SK-N-SH (cell line): ENCODE measurements at places on chromosomes 6 and 20.

DNA sequence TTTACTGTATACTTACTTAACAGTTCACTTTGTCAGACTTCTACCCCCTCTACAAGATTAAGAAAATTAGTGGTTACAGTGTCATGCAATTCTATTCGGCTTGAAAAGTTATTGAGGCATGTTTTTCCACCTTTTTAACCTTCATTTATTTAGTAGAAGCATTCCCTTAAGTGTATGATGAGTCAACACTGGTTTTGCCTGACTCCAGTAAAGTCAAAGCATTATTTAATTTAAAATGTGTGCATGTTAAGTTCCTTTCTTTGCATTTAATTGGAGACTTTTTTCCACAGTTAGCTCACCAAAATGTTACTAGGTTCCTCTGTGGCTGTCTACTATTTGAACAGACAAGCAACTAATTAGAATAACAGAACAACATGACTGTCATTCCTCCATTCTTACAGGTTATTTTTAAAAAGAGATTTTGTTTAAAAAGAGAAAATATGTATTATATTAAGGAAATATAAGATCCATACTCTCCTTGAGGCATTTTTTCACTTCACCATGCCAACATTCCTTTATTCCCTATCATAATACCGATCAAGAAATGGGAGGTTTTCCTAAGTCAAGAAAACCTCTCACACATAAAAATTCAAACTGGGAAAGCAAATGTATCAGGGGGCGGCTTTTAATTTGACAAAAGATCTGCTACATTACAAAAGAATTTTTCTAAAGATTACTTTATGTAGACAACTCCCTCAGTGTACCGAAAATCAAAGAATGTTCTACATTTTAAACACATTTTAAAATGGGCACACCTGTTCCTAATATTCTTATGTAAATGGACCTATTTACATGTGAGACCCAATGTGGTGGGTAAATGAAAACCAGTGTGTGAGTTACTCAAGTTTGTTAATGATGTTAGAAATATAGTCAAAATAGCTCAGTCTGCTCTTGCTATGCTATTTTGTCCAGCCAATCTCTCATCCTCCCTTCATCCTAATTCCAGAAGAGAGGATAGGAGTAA is 361.2 kb downstream of the UTRN start:
- no peak overlapping the region for H3K4me3 ChIP-seq
- no peak overlapping the region; the same call in 1 of the 2 replicates for H3K27ac ChIP-seq
- DNase-seq = no peak
- H3K4me1 ChIP-seq = peaks cover 3% of the 10 kb centered on the region; the same call in 1 of the 2 replicates
- H3K36me3 ChIP-seq = no peaks in the 10 kb centered on the region

GRCh38 chr6:16752206-16752866 is 8.9 kb downstream of the ATXN1 start:
- peak overlapping the region; percentile 94 for H3K27ac ChIP-seq
- peaks cover 50% of the 10 kb centered on the region for H3K4me1 ChIP-seq
- no peaks in the 10 kb centered on the region for H3K27me3 ChIP-seq
- H3K36me3 ChIP-seq = peaks cover 8% of the 10 kb centered on the region; the same call in 1 of the 2 replicates
- no peak overlapping the region for H3K4me3 ChIP-seq

DNA sequence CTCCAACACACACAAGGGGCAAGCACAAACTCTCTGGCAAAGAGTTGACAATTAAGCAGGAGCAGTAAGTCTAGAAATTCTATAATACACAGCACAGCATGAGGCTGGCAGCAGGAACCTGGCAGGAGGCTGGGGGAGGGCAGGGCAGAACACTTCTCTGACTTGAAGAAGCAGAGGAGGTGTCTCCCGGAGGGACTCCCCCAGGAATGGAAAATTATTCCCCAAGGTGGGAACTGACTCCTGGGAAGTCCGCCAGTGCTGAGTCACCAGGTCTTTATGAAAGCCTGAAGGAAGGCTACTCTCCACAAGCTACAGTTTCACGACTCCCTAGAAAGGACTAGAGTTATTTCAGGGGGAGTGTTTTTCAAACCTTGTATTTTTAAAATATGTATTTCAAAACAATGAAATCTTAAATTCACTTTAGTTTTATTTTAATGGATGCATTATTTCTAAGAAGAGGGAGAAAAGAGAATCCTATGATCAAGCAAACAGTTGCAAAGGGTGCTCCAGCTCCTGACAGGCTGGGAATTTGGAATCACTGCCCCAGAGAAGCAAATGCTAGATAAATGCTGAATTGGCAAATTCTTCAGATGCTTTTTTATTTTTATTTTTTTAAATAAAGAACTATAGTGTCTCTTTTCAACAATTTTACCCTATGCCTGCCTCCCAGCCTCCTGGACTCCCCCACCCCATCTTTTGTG is 192.8 kb downstream of the LY86 start:
- no peak overlapping the region for H3K27ac ChIP-seq
- H3K27me3 ChIP-seq = no peaks in the 10 kb centered on the region
- no peak for DNase-seq
- H3K4me1 ChIP-seq = no peaks in the 10 kb centered on the region; the same call in 1 of the 2 replicates
- H3K4me3 ChIP-seq = no peak overlapping the region

DNA sequence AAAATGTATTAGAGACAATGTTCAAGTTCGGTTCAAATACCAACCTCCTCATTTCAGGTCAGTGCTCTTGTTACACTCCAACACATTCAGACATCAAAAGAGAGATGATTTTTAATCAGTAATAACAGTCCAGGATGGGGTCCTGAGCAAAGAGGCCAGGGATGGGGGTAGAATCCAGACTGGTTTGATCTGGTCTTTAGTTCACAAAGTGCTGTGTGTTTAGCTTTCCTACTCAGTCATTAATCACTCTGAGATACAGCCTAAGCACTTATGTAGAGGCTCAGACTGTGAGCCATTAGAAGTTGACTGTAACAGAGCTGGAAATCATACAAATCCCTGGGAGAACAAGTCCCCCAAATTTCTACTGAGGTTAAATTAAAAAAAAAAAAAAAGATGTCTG is 241.6 kb downstream of the PTPRK start:
- no peaks in the 10 kb centered on the region for H3K27me3 ChIP-seq
- no peaks in the 10 kb centered on the region; the same call in 1 of the 2 replicates for H3K4me1 ChIP-seq
- no peak for DNase-seq
- no peaks in the 10 kb centered on the region for H3K36me3 ChIP-seq
- no peak overlapping the region for H3K27ac ChIP-seq

DNA sequence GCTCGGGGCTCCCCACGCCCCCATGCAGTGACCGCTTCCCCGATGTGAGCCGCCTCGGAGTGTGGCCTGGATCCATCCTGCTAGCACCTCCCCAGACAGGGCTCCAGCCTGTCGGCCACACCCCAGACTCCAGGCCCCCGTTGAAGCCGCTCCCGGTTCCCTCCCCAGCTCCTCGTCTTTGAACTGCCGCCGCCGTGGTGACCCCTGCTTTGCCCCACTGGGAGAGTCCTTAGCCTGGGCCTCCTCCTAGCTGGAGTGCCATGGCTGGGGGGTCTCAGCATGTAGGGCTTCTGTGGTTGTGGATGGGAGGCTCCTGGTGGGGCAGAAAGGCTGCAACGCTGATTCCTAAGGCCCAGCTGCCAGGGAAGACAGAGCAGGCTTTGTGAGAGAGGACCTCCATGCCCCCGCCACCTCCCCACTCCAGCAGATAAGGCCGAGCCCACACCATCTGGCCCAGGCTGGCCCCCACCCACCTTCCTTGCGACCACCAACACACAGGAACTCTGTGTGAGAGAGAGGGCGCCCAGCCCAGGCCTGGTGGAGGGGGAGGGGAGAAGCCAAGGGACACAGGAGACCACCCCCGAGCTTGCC is 11.4 kb downstream of the FOXS1 start:
- no peaks in the 10 kb centered on the region for H3K36me3 ChIP-seq
- H3K27ac ChIP-seq = no peak overlapping the region
- H3K4me3 ChIP-seq = no peak overlapping the region
- H3K27me3 ChIP-seq = no peaks in the 10 kb centered on the region
- H3K4me1 ChIP-seq = peaks cover 47% of the 10 kb centered on the region
- no peak for DNase-seq

- no peak for DNase-seq
- H3K27me3 ChIP-seq = no peaks in the 10 kb centered on the region
- peak overlapping the region; percentile 89 for H3K27ac ChIP-seq
- no peak overlapping the region for H3K4me3 ChIP-seq
- no peaks in the 10 kb centered on the region for H3K4me1 ChIP-seq
- no peaks in the 10 kb centered on the region for H3K36me3 ChIP-seq
These were observed 75.7 kb upstream of the OPRM1 start for GRCh38 chr6:153963352-153963751.

GRCh38 chr6:159089909-159090308 is 45.1 kb upstream of the TAGAP start:
- no peak for DNase-seq
- no peak overlapping the region for H3K4me3 ChIP-seq
- no peak overlapping the region for H3K27ac ChIP-seq
- no peaks in the 10 kb centered on the region for H3K36me3 ChIP-seq

DNA sequence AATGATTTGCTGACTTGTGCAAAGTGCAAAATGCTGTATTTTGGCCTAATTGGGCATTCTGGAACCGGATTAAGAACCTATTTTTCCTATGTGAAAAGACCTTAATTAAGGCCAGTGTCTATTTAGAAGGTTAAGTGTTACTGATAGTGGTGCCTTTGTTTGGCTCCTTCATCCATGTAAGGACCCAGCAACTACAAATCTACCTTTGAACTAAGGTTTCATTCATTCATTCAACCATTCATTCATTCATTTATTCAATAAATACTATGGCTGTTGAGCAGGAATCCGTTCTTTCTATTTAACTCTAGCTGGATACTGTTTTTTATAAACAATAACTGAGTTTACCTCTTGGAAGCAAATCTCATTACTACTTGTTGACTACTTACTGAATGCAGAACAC is 33.6 kb downstream of the MAPK14 start:
- H3K4me1 ChIP-seq = peaks cover 11% of the 10 kb centered on the region; the same call in 1 of the 2 replicates
- no peak overlapping the region for H3K27ac ChIP-seq
- peaks cover 12% of the 10 kb centered on the region; the same call in 1 of the 2 replicates for H3K36me3 ChIP-seq
- H3K27me3 ChIP-seq = no peaks in the 10 kb centered on the region
- no peak overlapping the region for H3K4me3 ChIP-seq
- DNase-seq = no peak
